Effector memory CD8-positive, alpha-beta T cell (primary cell): ENCODE measurements at places on chromosomes 6 and 20.

- H3K36me3 ChIP-seq, result peaks cover 8% of the 10 kb centered on the region
- H3K4me3 ChIP-seq, result no peak overlapping the region
- H3K4me1 ChIP-seq, result no peaks in the 10 kb centered on the region
- H3K27me3 ChIP-seq, result no peaks in the 10 kb centered on the region
- no peak for DNase-seq
- no peak overlapping the region for H3K27ac ChIP-seq
These were observed 3.6 kb upstream of the HINT3 start for GRCh38 chr6:125952764-125953501.

DNA sequence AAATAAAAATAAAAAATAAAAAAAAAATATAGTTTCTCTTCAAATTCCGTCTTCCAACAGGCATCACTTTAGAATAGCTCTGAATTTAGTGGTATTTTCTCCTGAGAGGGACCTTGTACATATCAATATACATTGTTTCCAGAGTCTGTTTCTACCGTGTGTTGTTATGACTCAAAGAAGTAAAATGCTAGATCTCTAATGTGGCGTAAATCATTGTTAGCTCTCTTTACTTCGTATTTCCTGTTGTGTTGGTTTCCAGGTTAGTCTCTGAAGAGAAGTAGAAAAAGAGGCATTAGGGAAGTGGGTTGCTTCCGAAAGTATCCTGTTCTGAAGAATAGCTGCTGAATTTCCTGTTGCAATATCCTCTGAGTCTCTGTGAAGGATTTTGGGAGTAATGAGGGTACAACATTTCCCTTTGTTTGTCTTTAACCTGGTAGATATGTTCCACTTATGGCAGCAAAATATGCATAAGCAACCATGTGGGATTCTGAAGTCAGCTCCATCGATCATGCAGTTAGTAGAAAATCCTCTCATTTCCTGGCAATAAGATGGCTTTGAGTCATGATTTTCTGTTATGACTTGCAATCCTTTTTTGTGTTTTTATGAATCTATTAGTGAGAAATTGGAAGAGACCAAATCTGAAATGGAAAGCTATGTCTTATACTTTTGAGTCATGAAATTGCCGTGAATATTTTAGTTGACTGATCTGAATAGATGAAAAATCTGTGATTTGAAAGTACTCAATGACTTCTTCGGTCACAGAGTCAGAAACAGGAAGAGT, 42.0 kb upstream of the MCHR2 start:
- no peaks in the 10 kb centered on the region for H3K36me3 ChIP-seq
- H3K27me3 ChIP-seq, result peaks cover 12% of the 10 kb centered on the region
- no peak overlapping the region for H3K4me3 ChIP-seq
- H3K27ac ChIP-seq, result no peak overlapping the region
- H3K4me1 ChIP-seq, result no peaks in the 10 kb centered on the region

GRCh38 chr6:89501222-89501621, 68.3 kb downstream of the ANKRD6 start:
- no peaks in the 10 kb centered on the region for H3K27me3 ChIP-seq
- H3K4me3 ChIP-seq, result no peak overlapping the region
- no peak overlapping the region for H3K27ac ChIP-seq
- H3K36me3 ChIP-seq, result no peaks in the 10 kb centered on the region
- no peaks in the 10 kb centered on the region for H3K4me1 ChIP-seq

GRCh38 chr20:61761453-61762166, 304.1 kb downstream of the TAF4 start:
- no peak for DNase-seq
- H3K4me3 ChIP-seq, result no peak overlapping the region
- H3K4me1 ChIP-seq, result no peaks in the 10 kb centered on the region
- no peaks in the 10 kb centered on the region for H3K36me3 ChIP-seq
- H3K27me3 ChIP-seq, result peaks cover 5% of the 10 kb centered on the region

DNA sequence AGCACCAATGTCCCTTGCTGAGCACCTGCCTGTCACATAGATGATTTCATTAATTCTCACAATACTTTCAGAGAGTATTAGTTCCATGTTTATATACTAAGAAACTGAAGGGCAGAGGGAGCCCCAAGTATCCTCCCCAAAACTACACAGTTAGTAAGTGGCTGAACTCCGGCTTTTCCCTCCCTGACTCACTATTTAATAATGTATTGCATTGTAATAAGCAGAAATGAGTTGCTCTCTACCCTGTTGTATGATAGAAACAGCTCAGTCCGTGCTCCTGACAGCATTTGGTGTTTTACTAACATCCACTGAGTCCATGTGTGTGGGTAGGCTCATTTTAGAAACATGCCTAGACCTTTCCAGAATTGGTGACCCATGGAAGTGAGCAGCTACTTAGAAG, 76.8 kb downstream of the OLIG3 start:
- no peaks in the 10 kb centered on the region for H3K36me3 ChIP-seq
- H3K4me3 ChIP-seq, result no peak overlapping the region
- no peaks in the 10 kb centered on the region for H3K27me3 ChIP-seq
- peaks cover 6% of the 10 kb centered on the region for H3K4me1 ChIP-seq

DNA sequence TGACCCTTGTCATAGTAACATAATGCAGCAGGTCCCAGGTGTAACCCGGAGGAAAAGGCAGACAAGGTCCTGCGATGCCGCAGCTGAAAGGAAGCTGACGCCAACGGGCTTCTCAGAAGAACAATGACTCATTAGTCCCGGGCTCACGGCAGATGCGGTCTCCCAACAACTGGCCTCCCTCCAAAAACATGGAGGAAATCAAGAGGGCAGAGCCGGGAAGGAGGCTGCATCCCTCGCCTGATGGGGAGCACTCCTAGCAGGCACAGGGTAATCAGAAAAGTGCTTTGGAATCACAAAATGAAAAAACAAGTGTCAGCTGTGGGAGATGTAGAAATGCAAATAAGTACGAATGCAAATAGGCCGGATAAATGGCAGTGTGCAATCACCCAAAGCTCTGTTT, 165.2 kb upstream of the AGPAT4 start:
- no peak overlapping the region for H3K27ac ChIP-seq
- no peaks in the 10 kb centered on the region for H3K4me1 ChIP-seq
- H3K27me3 ChIP-seq, result peaks cover 19% of the 10 kb centered on the region
- DNase-seq, result no peak
- no peaks in the 10 kb centered on the region for H3K36me3 ChIP-seq

- no peak for DNase-seq
- no peak overlapping the region for H3K27ac ChIP-seq
- H3K27me3 ChIP-seq, result no peaks in the 10 kb centered on the region
- peaks cover 23% of the 10 kb centered on the region for H3K36me3 ChIP-seq
These were observed 40.4 kb downstream of the TAB2 start for GRCh38 chr6:149357726-149358538.

DNA sequence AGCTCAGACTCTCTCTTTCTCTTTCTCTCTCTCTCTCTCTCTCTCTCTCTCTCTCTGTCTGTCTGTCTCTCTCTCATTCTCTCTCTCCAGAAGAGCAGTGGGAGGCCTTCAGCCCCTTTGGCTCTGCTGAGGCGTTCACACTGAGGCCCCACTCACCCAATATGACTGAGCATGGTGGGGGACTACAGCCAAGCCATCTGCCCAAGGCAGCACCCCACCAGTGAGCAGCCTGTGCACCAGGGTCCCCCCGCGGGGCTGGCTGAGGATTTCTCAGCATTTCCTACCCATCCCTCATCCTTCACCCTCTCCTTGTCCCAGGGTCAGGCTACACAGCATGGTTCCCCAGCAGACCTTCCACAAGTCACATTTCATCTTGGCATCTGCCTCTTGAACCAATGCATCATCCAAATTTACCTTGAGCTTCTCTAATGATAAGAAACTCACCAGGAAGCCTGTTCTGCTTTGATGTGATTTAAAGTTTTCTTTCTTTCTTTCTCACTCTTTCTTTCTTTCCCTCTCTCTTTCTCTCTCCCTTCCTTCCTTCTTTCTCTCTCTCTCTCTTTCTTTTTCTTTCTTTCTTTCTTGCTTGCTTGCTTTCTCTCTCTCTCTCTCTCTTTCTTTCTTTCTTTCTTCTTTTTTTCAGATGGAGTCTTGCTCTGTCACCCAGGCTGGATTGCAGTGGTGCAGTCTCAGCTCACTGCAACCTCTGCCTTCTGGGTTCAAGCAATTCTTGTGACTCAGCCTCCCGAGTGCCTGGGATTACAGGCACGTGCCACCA, 47.1 kb upstream of the NXT1 start:
- H3K36me3 ChIP-seq, result peaks cover 2% of the 10 kb centered on the region
- no peak overlapping the region for H3K4me3 ChIP-seq
- no peak for DNase-seq
- no peak overlapping the region for H3K27ac ChIP-seq

DNA sequence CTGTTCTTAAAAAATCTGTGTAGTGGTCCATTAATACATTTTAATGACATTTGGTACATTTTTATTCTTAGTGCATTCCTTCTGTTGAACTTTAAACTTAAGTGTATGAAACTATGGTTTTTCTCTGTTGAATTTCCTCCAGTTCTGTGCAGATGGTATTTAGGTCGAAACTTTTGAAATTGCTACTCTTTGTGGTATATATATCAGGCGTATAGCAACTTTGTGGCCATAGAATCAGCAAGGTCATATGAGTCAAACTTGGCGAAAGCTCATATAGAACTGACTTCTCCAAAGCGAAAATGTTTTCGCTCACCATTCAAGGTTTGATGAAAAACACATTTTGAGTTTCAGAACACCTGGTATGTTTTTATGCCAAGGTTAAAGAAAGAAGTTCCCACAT, 93.7 kb downstream of the MAP3K4 start:
- no peaks in the 10 kb centered on the region for H3K27me3 ChIP-seq
- H3K27ac ChIP-seq, result no peak overlapping the region
- H3K4me3 ChIP-seq, result no peak overlapping the region
- H3K4me1 ChIP-seq, result no peaks in the 10 kb centered on the region
- H3K36me3 ChIP-seq, result peaks cover 50% of the 10 kb centered on the region
- no peak for DNase-seq

GRCh38 chr6:25194172-25194678, 84.9 kb upstream of the CARMIL1 start:
- peaks cover 34% of the 10 kb centered on the region for H3K27me3 ChIP-seq
- no peaks in the 10 kb centered on the region for H3K4me1 ChIP-seq
- no peak overlapping the region for H3K4me3 ChIP-seq
- no peak overlapping the region for H3K27ac ChIP-seq

- no peak overlapping the region for H3K4me3 ChIP-seq
- H3K4me1 ChIP-seq, result no peaks in the 10 kb centered on the region
- H3K27me3 ChIP-seq, result no peaks in the 10 kb centered on the region
- no peaks in the 10 kb centered on the region for H3K36me3 ChIP-seq
- DNase-seq, result no peak
- no peak overlapping the region for H3K27ac ChIP-seq
These were observed 293.5 kb upstream of the FERMT1 start for GRCh38 chr20:6416371-6416770.

DNA sequence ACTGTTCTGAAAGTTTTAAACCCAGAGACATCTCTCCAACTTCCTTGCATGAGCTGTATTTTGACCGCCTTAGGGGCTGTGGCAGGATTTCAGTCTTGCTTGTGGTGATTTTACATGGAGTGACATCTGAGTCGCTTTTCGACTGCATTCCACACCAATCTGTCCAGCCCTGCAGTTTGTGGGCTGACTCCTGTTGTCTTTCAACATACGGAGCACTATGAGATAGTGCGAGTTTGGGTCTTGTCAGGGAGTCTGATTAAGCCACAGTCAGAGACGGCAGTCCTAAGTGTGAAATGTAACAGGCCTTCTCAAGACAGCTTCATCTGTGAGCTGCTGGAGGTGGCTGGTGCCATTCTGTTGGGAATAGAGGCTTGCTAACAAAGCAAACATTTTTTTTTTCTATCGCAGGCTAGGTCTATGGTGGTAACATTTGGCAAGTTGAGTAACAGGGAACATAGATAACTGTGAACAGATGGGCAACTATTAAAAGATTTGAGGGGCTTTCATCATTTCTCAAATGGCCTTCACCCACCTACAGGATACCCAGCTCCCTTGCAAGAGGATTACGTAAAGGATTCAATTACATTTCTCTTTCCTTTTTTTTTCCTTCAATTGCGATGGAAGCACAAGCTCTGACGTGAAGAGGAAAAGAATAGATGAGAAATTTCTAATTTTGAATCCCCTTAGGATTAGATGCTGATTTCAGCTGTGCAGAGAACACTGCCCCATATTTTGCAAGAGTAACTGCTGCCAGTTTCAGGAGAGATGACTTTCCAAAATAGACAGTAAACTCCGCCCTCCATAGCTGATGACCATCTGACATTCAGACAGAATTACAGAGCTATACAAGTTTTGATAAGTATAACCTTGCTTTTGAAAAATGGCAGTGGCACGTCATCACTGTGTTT, 25.1 kb downstream of the CAP2 start:
- peaks cover 48% of the 10 kb centered on the region for H3K27me3 ChIP-seq
- no peak for DNase-seq
- H3K27ac ChIP-seq, result no peak overlapping the region
- no peaks in the 10 kb centered on the region for H3K36me3 ChIP-seq

DNA sequence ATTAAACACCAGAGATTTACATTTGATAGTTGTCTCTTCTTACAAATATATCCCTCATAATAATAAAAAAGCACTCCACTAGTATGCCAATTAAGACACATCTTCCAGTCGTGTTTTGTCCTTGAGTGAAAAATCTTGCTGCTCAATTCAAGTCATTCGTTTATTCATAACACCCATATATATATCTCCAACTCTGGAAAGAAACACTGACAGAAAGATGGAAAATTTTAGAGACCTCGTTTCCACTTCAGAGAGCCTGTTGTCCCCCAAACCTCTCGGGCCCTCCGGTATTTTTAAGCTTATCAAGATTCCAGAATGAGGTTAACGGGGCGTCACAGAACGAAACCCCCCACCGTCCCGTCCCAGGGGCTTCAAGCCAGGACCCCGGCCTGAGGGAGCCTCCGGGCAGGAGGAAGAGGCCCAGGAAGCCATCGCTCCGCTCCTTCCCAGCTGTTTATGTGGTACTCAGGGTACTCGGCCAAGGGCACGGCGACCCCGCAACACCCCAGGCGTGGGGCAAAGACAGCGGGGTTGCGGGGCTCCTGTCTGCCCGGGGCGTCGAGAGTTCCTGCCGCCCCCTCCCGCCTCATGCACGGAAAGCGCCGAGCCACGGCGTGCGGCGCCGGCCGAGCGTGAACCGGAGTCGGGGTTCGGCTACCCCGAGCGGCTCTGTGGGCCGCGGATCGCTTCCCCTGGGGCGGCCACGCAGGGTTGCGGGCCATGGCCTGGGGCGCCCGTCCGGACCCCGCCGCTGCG, 623 bp upstream of the SNX9 start:
- peaks cover 16% of the 10 kb centered on the region for H3K4me1 ChIP-seq
- peak overlapping the region; percentile 76 for H3K4me3 ChIP-seq
- DNase-seq, result peak; percentile 11
- peak overlapping the region; percentile 86 for H3K27ac ChIP-seq

DNA sequence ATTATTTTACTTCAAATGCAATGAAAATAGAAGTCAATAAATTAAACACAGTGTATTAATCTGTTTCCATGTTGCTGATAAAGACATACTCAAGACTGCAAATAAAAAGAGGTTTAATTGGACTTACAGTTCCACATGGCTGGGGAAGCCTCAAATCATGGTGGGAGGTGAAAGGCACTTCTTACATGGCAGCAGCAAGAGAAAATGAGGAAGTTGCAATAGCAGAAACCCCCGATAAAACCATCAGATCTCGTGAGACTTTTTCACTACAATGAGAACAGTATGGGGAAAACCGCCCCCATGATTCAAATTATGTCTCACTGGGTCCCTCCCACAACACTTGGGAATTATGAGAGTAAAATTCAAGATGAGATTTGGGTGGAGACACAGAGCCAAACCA, 82.2 kb downstream of the GPR63 start:
- no peak overlapping the region for H3K4me3 ChIP-seq
- no peak overlapping the region for H3K27ac ChIP-seq
- peaks cover 46% of the 10 kb centered on the region for H3K27me3 ChIP-seq

GRCh38 chr6:21476112-21476511, 117.4 kb upstream of the SOX4 start:
- no peak overlapping the region for H3K27ac ChIP-seq
- no peak for DNase-seq
- H3K27me3 ChIP-seq, result peaks cover 40% of the 10 kb centered on the region
- H3K4me1 ChIP-seq, result no peaks in the 10 kb centered on the region
- H3K36me3 ChIP-seq, result no peaks in the 10 kb centered on the region
